ENCODE measurements at places on chromosomes 11 and 22.

GRCh38 chr11:33618956-33619355 lies 81.7 kb downstream of the C11orf91 start:
- no peak for DNase-seq

GRCh38 chr11:29320196-29320595 lies 696.6 kb downstream of the KCNA4 start:
- no peak for DNase-seq

DNA sequence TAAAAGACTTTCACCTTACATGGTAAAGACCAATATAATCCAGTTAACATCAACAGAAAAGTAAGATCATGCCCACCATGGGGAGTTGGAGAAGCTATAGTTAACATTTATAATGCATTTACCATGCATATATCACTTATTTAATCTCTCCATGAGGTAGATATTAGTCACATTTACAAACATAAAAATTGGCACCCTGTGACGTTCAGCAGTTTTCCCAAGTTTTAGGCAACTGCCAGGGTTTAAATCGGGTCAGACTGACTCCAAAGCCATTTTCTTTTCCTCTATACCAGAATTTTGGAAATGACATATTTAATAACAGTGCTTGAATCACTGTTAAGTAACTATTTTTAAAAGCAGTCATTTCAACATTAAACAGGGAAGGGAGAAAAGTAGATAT lies 266.3 kb downstream of the DDX10 start:
- no peak for DNase-seq

DNA sequence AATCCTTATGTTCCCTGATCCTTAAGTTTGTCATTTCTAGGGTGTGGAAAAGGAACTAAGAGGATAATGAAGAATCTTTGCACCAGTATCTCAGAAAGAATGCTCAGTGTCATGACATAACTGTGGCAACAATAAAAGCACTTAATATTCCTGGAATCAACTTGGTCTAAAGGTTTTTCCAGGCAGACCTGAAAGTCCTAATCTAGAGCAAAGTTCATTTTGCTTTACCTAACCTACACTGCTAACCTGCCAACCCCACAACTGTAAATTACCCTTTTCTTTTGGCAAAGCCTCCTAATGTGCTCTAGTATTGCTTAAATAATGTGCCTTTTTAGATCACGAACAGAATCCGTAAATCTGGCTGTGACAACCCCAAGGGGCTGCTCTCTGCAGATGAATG lies 82.5 kb downstream of the AMBRA1 start:
- no peak for DNase-seq

- DNase-seq = no peak
These were observed 1.4 kb upstream of the LHFPL7 start for GRCh38 chr22:24947881-24948280.

DNA sequence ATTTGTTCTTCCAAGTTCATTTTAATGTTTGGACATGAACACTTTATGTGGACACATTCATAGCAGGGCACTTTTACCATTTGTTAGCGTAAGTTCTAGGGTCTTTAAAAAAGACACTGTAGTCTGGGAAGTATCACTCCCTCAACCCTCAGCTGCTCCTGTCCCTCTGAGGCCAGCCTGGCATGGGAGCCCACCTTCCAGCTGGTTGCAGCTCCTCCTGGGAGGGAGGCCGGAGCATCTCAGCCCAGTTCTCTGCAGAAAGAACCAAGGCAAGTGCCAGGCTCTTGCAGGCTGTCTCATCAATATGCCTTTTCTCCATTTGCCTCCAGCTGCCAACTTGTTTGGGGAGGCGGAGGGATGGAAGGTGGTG lies 150.6 kb downstream of the OPCML start:
- DNase-seq = no peak

- DNase-seq = no peak
These were observed 102.0 kb downstream of the TIMP3 start for GRCh38 chr22:32903507-32903906.

- no peak for DNase-seq
These were observed 92.2 kb downstream of the SPATA19 start for GRCh38 chr11:133753150-133753549.

DNA sequence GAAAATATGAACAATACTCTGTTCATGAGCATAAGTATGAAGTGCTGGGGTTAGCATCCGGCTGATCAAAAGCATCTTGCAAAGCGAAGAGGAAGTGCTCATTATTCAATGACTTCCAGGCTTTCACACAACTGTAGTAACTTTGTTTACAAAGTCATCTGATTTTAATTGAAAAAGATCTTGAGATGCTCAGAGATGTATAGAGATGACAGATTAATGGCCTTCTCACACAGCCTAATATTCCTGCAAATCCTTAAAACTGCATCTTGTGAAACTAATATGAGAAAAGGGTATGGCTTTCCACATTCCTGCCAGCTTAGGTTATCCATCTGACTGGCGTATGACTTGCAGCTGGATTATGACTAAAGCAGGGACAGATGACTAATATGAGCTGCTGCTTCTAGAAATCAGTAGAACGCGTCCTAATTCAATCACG lies 125.4 kb downstream of the CASP12 start:
- no peak for DNase-seq

DNA sequence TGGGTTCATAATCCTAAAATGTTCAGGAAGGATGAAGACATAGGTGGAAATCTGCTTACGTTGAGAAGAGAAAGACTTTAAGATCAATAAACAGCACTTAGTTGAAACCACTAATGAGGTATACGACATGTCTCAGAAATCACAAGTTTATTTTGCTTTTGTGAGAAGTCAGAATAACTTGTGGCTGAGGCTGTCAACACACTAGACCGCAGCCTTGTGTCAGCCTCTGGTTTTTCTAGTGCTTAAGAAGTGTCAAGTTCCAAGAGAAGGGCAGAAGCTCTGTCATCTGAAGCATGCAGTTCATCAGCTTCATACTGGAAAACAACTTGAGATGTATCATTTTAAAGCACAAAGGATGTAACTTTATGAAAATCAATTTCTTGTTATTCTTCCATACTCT lies 420.9 kb downstream of the METTL15 start:
- DNase-seq = no peak

DNA sequence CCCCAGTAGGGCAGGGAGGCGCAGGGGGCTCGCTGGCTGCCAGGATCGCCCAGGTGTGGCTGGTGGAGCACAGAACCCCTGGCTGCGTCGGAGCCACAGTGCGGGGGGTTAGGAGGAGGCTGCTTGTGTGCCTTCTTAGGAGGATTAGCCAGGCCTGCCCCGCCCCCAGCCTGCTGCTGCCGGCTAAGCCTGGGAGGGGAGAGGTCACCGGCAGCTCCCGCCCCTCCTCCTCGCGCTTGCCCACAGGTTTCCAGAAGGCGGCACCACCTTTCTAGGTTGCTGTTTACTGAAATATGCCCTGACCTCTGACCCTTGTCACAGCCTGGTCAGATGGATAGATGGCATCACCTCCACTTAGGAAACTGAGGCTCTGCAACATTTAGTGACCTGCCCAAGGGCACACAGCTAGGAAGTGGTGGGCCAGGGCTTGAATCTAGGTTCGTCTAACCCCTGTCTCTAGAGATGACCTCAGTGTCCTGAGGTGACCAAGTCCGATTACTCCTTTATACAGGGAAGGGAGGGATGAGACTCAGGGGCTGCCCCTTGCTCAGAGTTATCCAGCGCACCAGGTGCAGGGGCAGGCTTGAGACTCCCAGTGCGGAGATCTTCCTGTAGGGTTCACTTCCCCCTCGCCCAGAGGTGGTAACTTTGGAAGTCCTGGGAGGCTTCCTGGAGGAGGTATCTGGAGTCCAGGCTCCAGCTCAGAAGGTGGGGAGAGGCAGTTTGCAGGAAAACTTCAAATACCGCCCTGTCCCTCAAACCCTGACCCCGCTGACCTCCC lies 44.0 kb downstream of the MYO7A start:
- DNase-seq = no peak

GRCh38 chr11:134126217-134126822 lies 57.4 kb downstream of the JAM3 start:
- DNase-seq = no peak

DNA sequence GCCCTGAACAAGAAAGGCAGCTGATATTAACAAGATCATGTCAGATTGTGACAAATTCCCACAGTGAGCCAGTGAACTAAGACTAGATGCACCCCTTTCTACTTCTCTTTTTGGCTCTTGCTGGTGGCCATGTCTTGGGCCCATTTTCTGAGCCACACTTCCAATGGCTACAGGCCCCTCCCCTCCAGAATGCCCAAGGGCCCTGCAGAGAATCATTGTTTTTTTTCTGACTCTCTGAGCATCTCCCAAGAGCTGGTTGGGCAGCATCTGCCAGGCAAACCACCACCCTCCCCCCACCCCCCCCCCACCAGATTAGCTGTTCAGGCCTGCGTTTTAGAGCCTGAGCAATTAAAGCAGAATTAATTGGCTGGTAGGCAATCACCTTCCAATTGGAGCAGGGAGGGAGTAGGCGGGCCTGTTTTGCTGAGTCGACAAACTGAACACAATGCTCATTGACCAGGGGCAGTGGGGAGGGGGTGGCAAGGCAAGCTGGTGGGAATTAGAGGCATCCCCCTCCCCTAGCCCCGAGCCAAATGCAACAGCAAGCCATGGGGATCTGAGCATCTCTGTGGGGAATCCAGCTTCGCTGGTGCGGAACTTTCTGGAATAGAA lies 541.4 kb downstream of the MN1 start:
- DNase-seq = no peak

- DNase-seq = no peak
These were observed 5.8 kb upstream of the MIEF1 start for GRCh38 chr22:39496131-39496838.

GRCh38 chr11:134819041-134819440 lies 407.0 kb upstream of the B3GAT1 start:
- DNase-seq = no peak

- DNase-seq = no peak
These were observed 45.3 kb upstream of the PPARA start for GRCh38 chr22:46104881-46105493.

GRCh38 chr11:117068303-117068860 lies 29.8 kb downstream of the SIK3 start:
- no peak for DNase-seq

- no peak for DNase-seq
These were observed 51.8 kb downstream of the IGSF9B start for GRCh38 chr11:133904818-133905515.

DNA sequence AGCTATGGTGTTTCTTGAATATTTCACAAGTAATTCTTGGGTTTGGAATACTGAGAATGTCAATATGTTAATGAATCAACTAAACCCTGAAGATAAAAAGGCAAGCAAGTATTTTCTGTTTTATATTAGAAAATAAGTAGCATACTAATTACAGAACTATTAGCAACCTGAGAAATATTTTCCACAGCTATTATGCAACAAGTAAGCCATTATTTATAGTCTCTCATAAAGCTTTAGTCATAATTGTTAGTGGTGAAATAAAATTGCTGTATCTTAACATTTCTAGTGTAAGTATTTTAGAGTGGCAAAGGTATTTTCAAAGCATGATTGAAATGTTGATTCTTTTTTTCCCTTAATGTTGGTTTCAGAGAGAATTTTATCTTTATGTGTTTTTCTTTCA lies 53.3 kb downstream of the FAR1 start:
- no peak for DNase-seq

DNA sequence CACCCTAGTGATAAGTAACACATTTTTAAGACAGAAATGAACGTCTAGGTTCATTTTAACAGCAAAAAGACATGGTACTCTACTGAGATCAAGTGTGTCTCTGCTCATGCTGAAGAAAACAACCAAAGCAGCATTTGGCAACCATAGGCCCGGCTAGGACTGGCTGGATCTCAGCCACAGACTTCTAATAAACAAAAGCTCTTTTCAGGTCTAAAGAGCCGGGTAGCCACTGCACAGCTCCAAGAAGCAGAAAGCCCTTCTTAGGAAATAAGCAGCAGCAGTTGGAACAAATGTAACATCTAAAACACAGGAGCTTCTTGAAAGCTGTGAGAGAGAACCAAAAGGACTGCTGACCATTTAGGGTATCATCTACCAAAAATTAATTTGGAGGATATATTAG lies 37.6 kb downstream of the PITPNB start:
- no peak for DNase-seq

DNA sequence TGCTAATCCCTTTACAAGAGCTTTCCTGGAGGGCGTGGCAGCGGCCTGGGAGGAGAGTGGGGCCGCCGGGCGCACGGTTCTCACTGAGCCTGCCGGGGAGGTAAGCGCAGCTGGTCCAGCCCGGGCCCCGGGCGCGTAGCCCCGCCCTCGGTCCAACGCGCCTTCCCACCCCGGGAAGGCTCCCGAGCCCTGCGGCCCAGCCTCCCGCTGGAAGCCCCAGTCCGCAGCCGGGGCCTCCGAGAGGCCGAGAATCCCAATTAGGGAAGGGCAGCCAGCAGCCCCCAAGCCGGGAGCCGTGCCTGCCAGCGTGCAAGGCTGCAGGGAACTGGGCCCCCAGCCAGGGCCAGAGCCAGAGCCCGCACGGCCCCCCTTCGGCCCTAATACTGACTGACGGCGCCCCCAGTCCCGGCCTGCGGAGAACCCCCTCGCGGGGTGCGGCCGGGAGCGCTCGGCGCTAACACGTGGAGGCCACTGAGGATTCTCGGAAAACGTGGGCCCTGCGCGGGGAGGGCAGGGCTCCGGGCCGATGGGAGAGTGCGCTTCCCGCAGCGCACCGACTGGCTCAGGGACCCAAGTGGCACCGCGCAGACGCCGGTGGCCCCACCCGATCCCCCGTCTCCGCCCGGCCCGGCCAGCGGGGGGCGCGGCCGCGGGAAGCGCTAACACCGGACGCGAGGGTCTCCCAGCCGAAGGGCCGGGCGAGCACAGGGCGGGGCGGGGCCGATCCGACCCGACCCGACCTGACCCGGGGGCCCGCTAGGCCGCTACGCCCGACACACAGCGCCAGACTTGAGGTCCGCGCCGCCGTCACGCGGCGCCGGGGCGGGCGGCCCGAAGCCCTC lies 5.7 kb downstream of the ZFTA start:
- peak; percentile 9 for DNase-seq

DNA sequence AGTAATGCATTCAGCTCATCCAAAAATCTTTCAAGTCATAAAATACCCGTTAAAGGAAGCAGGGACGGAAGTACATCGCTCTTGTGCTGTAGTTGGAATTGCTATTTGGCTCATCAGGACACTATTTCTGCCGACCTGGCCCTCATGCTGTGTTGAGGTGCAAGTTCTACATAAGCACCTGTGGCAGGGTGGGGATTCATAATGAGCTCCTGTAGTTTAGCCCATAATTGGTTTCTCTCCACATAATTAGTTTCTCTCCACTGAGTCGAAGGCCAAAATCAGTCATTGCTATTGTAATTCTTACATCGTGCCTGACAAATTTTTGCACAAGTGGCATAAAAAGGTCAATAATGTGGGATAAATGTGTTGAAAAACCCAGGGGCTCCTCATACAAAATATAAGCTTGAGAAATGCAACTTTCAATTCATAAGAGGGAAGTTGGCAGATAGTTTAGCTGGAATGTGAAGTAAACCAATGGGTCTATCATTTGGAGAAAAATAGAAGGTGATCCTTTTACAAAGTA lies 14.9 kb upstream of the ISX start:
- peak; percentile 73 for DNase-seq

GRCh38 chr11:33271059-33271458 lies 13.9 kb downstream of the HIPK3 start:
- no peak for DNase-seq

- DNase-seq = no peak
These were observed 33.8 kb downstream of the ADAMTS8 start for GRCh38 chr11:130394615-130395014.

All from GM06990 (cell line).